Memory B cell (primary cell): ENCODE measurements at places on chromosomes 4 and X.

DNA sequence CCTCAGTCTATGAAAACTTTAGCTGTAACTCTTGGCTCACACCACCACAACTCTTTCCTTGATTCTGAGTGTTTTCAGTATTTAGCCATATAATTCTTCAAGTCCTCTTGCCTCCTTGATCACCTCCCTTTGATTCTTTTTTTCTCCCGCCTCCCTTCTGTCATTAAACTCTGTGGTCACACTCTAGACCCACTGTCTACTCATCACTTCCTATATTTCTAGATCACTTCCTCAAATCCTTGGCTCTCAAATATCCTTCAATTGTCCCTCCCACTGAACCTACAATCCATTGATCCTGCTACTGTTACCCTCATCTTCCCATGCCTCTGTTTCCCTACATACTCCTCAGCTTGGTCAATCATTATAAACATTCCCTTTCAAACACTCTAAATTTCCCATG lies 12.4 kb upstream of the CXXC4 start:
- DNase-seq = no peak

DNA sequence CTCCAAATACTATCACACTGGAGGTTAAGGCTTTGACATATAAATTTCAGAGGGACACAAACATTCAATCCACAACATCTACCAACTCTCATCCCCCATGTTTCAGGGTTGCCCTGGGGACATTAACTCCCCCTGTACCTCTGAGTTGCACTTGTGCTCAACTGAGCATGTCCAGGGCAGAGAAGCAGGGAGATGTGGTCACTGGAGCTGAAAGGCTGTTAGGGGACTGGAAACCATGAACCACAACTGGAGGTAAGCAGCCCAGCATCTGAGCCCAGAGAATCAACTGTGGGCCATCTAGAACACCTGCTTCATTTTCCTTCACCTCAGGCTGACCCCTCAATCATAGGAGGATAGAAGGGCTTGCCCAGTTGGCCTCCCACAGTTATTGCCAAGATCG lies 641.1 kb downstream of the MID1IP1 start:
- no peak for DNase-seq

GRCh38 chrX:38770152-38770551 lies 31.1 kb upstream of the MID1IP1 start:
- no peak for DNase-seq

DNA sequence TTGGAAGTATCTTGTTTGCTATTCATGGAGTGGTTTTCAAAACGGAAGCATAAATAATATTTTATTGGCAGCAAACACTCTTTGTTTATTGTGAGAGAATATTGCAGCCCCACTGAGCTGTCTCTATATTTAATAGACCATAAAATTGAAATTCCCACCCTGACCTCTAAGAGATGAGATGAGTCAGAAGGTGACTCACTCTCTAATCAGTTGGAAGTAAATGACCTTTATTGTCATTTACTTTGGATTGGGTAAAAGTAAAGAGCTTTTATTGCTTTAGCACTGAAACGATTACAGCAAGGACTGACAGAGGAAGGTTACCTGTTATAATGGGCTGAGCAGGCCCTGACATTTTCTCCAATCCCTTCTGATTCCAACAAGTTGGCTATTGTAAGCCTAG lies 55.0 kb downstream of the SYTL5 start:
- no peak for DNase-seq

DNA sequence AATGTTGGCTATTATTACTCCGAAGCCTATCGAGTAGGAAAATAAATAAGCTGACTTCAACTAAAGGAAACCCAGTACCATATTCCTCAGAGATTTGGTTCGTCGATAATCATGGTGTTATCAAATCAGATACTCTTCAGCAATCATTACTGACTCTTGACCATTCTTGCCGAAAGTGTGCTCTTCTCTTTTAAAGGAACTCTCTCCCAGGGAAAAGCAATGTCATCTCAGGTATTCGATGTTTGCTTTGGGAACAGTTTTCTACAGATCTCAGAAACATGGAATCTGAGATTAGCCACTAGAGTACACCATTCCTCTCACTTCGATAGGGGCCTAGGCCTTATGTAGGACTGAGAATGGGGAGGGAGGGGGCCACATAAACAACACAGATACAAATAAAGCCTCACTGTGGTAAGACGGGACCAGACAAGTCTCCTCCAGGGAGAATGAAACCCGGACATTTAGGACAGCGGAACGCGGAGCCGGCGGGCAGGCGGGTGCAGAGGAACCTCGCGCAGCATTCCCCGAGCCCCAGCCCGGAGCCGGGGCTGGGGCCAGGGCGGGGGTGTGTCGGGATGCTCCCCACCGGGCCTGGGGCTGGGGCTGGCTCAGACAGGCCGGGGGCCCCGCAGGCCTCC lies 581 bp downstream of the DNAJB14 start:
- DNase-seq = no peak

GRCh38 chr4:76725039-76725438 lies 172.9 kb downstream of the SOWAHB start:
- no peak for DNase-seq

GRCh38 chr4:123599920-123600810 lies 203.6 kb downstream of the SPRY1 start:
- peak; percentile 24 for DNase-seq

GRCh38 chrX:123822965-123823364 lies 36.9 kb upstream of the XIAP start:
- no peak for DNase-seq

DNA sequence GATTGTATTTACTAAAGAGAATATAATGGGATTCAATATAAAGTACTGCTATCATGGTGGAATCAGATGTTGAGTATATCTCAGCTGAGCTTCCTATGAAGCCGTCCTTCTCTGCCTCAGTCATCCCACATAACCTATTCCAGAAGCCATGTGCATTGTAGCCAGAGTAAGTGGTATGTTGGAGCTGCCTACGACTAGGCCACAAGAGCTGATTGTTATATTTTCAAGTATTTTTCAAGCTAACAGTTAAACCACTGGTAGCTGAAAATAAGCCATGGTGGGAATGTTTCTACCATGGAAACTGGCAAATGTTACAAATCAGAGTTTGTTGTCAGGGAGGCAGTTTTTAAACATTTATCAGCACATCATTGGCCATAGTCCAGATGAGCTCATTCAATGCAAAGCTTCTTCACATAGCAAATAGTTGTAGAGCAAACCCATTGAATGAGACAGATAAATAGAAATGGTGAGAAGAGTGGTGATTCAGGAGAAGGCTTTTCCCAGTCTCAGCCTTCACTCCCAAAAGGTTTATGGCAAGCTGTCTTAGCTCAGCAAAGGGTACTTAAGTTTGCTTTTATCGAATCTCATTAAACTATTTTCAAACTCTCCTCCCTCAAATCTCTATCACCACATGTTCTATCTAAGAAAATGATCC lies 436.4 kb downstream of the PCDH19 start:
- DNase-seq = no peak

DNA sequence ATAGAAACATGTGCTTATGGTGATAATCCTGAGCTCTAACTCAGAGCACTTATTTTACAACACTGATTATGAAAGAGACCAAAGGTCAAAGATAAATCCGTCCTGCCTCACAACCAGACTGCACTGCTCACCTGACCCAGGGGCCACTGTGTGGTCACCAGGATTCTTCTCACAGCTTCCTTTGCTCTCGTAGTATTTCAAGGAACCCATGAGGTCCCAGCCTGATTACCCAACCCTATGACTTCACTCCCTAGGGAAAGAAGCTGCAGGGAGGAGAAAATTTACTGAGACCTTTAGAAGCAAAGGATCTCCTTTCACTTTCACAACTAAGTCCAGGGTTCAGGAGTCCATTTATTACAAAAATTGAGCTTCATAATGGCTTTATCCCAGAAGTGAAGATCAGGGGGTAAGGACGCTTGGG lies 9.6 kb downstream of the SLC25A5 start:
- no peak for DNase-seq

GRCh38 chr4:87783781-87784180 lies 15.6 kb upstream of the IBSP start:
- DNase-seq = no peak

GRCh38 chr4:151690876-151691275 lies 69.9 kb downstream of the GATB start:
- DNase-seq = no peak

DNA sequence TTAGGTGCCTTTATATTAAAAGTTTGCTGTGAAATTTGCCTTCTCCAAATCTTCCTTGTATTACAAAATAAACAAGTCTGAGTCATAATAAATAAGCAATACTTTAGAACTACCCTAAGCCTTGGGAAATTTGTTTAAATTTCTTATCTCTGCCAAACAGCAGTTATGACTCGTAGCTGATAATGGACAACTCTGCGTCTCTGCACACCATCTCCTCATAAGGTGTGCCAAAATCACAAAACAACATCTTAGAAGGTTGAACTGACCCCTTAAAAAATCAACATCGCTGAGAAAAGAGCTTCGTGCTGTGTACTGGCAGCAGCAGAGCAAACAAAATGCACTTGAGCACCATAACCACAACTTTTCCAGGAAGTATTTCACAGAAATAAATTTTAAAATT lies 22.0 kb downstream of the OR13H1 start:
- no peak for DNase-seq

- no peak for DNase-seq
Observed at GRCh38 chrX:150761176-150761818, 68.1 kb downstream of the MTMR1 start.

DNA sequence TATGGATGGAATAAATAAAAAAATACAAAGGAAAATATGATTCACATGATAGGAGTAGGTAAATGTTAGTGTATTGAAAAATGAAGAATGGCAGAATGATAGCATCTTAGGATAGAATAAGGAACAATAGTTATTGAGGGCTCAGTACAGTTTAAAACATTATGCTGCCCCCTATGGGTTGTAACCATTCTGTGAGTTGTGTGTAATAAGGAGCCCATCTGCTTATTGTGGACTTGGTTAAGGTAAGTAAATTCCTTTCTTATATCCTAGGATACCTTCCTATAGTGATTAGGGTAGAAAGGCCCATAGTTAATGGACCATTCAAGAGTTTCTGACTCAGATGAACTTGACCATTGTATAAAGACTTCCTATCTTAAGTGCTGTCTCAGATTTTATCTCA lies 195.8 kb downstream of the PDHA2 start:
- DNase-seq = no peak

DNA sequence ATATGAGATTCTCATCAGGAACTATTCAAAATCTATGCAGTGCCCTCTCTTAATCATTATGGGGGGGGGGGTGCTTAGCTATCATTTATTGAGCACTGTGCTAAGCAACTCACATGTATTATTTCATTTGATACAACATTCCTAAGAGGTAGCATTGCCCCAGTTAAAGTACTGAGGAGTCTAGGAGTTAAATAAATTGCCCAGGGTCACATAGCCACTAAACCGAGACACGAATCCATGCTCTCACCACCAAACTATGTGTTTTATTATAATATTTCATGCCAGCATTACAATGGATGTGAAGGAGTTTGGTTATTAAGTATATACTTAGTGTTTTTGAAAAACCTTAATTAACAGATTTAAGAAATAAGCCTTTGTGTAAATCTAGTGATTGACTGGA lies 131.4 kb downstream of the CBR4 start:
- DNase-seq = no peak

- DNase-seq = no peak
Observed at GRCh38 chr4:150990993-150991392, 24.1 kb downstream of the LRBA start.

DNA sequence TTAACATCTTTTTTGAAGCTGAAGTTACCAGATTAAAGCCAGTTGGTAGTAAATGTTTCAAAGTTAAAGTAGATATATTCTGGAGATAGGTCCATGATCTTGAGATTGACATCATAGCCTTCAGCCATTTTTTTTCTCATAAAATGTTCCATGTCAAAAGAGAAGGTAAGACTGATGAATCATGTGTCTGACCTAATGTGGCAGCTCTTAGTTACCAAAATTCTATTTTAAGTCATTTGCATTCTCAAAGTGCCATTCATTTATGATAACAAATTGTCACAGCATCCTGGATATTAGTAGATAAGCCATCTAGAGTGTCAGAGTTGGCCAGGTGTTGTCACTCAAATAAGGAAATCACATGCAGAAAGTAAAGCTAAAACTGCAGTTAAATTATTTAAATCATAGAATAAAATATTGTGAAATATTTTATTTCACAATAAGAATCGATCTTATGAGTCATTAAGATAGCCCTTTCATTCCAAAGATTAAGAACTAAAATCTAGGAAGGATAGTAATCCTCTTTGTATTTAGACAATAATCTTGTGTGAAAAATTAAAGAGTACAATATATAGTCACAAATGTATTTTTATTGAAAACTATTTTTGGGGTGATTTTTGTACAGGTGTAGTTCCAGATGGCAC lies 65.7 kb upstream of the ADAD1 start:
- DNase-seq = no peak

GRCh38 chrX:154840856-154841255 lies 6.4 kb upstream of the SMIM9 start:
- no peak for DNase-seq

GRCh38 chr4:17933126-17933525 lies 88.4 kb downstream of the LCORL start:
- DNase-seq = no peak

DNA sequence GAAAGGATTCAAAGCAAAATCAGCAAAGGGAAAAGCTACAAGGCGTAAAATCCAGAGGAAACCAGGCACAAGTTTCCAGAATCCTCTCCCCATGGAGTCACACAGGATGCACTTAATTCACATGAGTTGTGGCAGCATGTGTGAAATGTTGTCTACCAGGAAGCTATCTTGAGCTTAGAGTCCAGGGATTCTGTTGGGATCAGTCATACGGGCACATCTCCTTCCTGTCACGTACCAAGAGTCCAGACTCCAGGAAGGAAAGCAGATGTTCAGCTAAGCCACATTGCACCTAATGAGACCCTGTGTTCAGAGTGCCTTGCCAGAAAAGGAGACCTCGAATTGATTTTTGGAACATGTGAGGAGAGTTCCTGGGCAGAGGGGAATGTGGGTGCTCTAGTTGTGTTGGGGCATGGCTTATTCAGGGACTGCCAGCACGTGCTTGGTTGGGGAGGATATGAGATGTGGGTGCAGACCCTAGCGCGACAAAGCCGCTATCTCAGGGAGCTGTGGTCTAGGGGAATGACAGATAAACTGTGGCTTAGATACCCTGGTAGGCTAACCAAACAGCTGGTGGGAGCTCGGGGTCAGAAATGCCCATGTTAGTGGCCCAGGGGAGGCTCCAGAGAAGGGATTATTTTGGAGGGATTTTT lies 70.0 kb downstream of the EVC start:
- DNase-seq = peak; percentile 2

DNA sequence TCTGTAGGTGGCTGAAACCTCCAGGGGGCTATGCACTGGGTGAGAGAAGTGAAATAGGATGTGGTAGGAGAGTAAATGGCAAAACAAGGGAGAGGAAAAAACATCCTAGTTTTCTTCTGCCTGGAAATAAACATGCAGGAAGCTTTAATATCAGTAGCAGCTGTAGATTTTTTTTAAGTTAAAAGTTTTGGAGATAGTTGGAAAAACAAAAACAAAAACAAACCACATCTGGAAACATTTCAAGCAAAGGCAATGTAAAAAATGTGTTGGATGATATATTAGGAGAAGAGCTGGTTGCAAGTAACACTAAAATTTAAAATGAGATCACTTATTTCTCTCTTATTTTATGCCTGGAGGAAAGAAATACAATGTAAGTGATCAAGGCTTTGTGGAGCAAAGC lies 388.0 kb downstream of the SPRY1 start:
- DNase-seq = no peak

GRCh38 chr4:123583043-123583442 lies 186.4 kb downstream of the SPRY1 start:
- no peak for DNase-seq

GRCh38 chrX:19334945-19335626 lies 8.6 kb upstream of the PDHA1 start:
- DNase-seq = no peak
